Activated CD4-positive, alpha-beta T cell treated with anti-CD3 and anti-CD28 coated beads for 1 hour (primary cell): ENCODE measurements at places on chromosomes 16 and 17.

- DNase-seq = no peak
Observed at GRCh38 chr17:32822996-32823395, 53.9 kb downstream of the MYO1D start.

GRCh38 chr16:7590934-7591333 is 258.3 kb downstream of the RBFOX1 start:
- no peak for DNase-seq

GRCh38 chr17:75832164-75832651 is 12.0 kb downstream of the UNC13D start:
- no peak for DNase-seq

DNA sequence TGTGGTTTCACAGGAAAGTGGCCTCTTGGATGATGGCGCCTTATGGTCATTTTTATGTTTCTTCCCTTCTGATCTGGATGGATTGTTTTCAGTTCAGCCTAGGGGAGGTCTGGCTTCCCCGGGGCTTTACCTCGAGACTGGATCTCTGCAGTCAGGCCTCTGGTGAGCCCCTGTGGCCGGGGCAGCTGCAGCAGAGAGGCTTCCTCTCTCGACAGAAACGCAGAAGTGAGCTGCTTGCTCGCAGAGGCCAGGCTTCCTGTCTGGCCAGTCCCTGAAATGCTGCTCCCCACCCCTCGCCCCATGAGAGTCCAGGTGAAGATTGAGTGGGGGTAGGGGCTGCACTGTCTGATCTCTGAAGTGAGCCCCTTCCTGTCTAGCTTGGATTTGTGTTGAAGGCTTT is 44.0 kb downstream of the PLCG2 start:
- DNase-seq = no peak

- no peak for DNase-seq
Observed at GRCh38 chr17:82929676-82930042, 89.8 kb upstream of the ZNF750 start.

DNA sequence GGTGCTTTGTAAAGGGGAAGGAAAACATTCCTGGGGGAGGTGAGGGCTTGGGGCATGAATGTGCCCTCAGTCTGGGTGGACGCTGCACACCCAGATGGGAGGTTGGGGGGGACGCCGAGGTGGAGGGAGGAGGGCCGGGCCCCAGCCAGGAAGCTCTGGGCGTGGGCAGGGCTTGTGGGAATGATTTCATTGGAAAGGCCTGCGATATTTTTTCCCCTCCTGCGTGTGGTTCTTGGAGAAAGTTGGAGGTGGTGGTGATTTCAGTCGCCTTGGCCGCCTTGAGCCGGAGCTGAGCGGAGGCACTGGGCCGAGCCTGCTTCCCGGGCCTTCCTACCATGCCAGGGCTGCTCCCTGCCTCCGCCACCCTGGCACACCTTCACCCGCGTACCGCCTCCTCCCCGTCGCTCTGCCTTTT is 26.4 kb upstream of the CLEC18A start:
- no peak for DNase-seq

GRCh38 chr17:57862694-57863667 is 13.1 kb upstream of the MRPS23 start:
- DNase-seq = no peak

- no peak for DNase-seq
Observed at GRCh38 chr17:82215972-82216300, 3.3 kb upstream of the CCDC57 start.

DNA sequence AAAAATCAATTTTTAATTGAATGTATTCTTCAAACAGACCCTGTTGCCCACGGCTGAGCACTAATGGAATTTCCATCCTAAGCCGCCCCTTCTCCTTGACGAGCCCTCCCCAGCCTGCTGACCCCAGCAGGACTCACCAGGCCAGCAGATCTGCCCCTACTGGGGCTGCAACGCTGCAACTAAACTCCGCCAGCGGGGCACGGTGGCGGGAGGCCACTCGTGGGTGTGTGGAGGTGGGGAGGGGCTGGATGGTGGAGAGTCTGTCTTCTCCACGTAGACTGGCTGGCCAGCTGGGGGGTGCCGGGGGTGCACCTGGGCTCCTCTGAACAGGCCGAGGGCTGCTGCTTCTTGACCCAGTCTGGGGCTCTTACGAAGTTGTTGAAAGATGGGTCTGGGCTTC is 67.8 kb downstream of the ENGASE start:
- DNase-seq = no peak

DNA sequence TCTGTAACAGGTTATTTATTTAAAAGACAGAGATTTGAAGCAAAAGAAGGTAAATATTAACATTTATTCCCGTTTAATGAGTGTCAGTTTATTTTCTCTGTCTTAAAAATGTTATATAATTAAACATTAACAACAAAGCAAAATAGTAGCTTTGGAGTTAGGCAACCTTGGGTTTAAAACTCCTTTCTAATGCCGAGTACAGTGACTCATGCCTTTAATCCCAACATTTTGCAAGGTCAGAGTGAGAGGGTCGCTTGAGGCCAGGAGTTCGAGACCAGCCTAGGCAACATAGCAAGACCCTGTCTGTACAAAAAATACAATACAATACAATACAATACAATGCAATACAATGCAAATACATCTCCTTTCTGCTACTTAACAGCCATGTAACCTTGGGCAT is 128.7 kb downstream of the CHD9 start:
- DNase-seq = no peak

- DNase-seq = no peak
Observed at GRCh38 chr17:80244871-80245509, 15.7 kb upstream of the RNF213 start.

GRCh38 chr16:593406-593805 is 3.5 kb downstream of the RAB40C start:
- DNase-seq = no peak

- DNase-seq = no peak
Observed at GRCh38 chr16:30858829-30859423, 35.0 kb downstream of the BCL7C start.
